ENCODE measurements at places on chromosomes 2 and 18.
A peak's percentile ranks its signal among the peaks of the same experiment; 100 is the strongest.

DNA sequence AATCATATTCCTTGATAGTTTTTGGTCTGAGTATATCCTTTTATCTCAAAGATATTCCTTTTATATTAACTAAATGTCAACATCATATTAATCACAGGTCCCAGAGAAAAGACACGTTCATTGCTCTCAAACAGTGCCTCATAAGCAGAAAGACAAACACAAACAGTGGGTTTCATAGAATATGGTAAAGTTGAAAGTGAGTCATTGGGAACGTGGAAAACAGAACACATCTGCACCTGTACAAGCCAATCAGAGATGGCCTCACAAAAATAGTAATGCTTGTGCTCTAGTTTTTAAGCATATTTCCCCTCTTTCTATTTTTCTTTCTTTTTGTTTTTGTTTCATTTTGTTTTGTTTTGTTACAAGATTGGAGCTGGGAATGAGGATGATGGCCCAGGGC lies 328.4 kb upstream of the MAP2 start:
- DNase-seq, result no peak

- DNase-seq, result no peak
Measured at GRCh38 chr2:155203178-155203577, 504.7 kb downstream of the KCNJ3 start.

GRCh38 chr2:170143045-170143717 lies 34.8 kb upstream of the MYO3B start:
- DNase-seq, result no peak

DNA sequence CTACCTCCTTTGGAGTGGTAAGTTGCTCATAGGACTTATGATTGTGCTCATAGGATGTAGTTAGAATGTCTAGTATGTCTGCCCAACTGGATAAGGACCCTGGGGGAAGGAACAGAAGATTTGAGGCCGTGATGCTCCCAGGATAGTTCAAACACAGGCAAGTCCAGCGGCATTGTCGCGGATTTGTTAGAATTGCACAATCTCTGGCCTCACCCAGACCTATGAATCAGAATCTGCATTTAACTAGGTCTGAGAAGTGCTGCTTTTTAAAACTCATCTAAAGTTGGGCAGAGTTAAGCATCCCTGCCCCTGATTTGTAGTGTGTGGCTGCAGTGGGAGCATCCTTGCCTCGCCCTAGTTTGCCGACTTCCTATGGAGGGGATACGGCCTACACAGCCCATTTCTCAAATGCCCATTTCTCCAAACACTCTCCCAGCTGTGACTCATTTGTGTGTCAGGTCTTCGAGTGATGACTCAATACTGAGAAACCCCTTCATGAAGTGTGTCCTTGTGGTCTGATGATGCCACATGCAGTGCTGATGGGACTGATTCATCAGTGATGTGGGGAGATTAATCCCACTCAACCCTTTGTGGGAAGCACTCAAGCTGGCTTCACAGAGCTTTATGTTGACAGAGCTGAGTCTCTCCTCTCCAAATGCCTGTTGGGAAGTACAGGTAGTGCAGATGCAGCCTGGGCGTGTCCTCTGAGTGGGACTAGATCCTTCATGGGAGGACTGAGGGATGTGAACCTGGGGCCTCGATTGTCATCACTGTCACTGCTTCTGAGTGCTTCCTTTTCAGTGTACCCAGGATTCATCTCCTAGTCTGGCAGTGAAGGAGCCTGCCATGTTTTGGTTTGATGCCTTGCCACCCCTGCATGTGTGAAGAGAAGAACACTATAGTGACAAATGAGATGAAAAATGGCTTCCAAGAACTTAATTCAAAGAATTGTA lies 18.7 kb downstream of the SMIM21 start:
- peak; percentile 100 for DNase-seq

GRCh38 chr2:219844401-219845091 lies 217.1 kb downstream of the SLC4A3 start:
- DNase-seq, result no peak

- peak; percentile 93 for DNase-seq
Measured at GRCh38 chr2:101818531-101819451, 121.3 kb downstream of the MAP4K4 start.

- DNase-seq, result peak; percentile 97
Measured at GRCh38 chr2:159960414-159960813, 102.0 kb downstream of the PLA2R1 start.
